ENCODE measurements at places on chromosomes 7 and 10.

DNA sequence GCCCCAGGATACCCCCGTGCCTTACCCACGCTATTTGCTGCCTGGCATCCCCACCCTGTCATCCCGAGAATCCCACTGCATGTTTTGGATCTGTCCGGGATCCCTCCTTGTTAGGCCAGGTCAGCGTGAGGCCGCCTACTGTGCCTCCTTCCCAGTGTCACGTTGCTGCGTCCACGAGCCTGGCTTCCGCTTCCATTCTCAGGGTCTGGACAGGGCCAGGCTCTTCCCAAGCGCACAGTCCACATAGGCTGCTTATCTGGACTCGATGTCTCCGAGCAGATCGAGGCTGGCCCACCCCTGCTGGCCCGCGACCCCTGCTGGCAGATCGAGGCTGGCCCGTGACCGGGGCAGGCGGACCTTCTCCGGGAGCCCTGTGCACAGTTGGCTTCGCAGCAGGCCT is 27.1 kb downstream of the FOXK1 start:
- DNase-seq = no peak

GRCh38 chr10:18606051-18606695 is 45.2 kb downstream of the NSUN6 start:
- no peak for DNase-seq

GRCh38 chr10:30088178-30088577 is 28.8 kb upstream of the JCAD start:
- no peak for DNase-seq

DNA sequence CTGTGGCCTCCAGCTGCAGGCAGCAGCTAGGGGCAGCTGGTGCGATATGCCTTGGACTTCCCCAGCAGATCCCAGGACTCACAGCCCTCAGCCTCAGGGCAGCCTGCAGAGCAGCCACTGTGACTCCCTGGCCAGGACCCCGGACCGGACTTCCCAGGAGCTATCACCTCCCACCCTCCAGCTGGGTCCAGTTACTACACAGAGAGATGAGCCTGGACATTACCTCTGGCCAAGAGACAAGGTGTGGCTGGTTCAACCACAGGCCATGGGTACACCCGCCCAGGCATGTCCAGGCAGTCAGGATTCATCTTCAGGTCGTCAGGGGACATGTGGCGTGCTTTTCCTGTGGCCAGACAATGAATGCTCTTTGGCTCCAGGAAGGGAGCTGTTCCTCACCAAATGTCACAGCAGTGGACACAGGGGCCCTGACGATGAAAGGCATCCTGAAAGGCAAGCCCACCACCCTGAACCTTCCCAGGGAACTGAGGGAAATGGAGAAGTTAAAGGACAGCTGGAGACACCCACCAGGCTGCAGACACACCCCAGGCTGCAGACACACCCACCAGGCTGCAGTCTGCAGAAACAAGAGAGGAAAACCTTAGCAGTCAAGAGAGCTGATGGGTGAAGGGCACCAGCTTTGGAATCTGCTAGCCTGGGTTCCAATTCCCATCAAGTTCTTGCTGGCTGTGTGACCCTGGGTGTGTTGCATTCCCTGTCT is 25.8 kb upstream of the NANOS1 start:
- no peak for DNase-seq

DNA sequence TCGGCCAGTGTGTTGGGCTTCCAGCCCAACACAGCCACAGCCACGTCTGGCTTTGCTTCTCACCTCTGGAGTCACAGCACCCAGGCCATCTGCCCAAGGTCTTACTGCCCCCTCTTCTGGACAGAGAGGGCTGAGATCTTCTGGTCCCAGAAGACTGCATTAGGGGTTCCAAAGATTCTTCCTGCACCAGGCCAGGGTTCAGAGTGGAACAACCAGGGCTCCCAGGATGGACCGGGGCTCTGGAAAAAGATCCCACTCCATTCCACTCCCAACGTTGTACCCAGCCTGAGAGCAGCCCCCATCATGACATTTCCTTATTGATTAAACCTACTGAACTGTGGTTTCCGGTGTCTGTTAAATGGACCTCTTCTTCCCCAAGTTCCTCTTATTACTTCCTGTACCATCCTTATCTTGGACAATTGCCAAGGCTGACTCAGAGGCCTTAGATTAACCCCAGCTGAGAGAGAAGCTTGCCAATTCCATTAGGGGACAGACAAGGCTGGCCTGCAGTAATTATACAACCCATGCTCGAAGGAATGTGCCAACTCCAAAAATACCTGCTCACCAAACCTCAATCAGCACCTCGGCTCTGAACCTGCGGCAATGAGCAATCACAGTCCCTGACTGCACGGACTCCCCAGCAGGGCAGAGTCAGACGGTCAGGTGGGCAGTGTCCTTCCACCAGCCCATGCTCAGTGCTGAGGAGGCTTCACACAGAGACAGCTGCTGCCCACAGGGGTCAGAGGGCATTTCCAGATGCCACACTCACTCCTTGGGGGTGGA is 47.9 kb upstream of the NPFFR1 start:
- DNase-seq = peak; percentile 88

GRCh38 chr10:47107007-47107747 is 192.8 kb upstream of the GDF10 start:
- no peak for DNase-seq

GRCh38 chr7:45863715-45864114 is 9.2 kb downstream of the CCDC201 start:
- no peak for DNase-seq

DNA sequence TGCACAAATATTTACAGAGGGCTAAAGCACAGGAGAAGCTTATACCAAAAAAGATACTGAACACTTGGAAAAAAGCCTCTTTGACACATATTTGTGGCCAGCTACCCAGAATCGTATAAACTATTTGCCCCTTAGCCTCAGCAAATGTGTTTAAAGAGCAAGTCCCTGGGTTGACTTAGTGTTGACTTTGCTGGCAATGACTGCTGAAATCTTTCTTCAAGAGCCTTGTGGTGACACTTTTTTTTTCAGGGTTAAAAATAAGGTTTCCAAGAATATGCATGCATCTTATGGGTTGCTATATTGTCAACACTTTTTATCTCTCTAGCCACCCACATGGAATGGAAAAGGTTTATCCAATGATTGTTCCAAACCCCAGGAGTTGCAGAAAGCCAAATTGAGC is 14.9 kb upstream of the PLEKHS1 start:
- no peak for DNase-seq

- DNase-seq = no peak
These were observed 85.2 kb upstream of the DNAAF5 start for GRCh38 chr7:641269-641671.

GRCh38 chr10:77501846-77502261 is 135.8 kb downstream of the KCNMA1 start:
- no peak for DNase-seq

GRCh38 chr7:14787551-14787950 is 115.0 kb downstream of the DGKB start:
- DNase-seq = no peak

GRCh38 chr10:116274064-116274904 is 1.3 kb upstream of the GFRA1 start:
- no peak for DNase-seq

DNA sequence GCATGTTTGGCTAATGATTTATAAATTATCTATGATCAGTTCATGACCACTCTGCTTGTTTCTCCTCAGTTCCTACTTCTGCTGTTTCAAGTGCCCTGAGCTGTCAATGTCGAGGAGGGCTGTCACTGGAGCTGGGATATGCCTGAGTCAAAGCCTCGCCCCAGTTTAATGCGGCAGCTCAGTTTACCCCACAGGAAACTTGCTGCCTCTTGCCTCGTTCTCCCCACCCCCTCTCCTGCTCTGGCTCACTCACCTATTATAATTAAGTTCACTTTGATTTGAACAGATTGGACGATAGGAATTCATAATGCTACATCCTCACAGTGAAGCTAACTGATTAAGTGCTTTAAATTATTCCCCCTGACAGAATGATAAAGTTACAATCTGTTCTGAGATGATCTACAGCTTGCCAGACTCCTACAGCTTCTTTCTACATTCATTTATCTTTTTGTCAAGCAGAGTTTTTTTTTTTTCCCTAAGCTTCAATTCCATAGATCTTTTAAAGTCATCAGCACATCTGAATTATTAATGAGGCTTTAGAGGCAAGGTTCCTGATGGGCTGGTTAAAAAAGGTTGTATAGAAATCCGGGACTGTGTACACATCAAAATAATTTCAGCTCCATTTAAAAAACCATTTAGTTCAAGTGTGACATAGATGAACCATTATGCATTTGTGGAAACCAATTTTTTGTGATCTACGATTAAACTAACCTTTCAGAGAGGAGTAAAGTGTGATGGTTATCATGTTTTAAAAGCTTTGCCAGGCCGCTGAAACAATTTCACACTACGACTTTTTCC is 758.3 kb downstream of the KCNMA1 start:
- DNase-seq = no peak

DNA sequence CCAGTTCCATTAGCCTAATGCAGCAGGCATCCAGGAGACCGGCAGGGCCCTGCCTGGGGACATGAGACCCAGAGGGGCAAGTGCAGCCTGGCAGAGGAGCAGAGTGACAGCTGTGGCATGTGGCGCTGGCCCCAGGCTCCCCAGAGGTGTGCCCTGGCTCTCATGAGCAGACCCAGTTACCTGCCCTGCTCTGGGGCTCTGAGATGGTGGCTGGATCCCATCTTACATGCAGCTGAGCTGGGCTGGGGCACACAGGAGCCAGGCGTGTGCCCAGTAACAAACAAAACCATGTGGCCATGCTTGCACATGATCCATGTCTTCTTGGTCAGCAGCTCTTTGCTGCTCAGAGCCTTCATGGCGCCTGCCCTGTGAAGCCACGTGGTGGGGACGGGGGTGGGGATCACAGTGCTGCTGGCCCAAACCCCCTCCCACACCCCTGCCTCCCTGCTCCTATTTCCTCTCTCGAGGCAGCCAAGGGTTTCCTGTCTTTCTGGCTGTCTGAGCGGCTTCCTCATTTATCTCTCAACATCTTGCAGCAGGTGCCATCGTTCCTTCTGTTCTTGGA is 40.3 kb upstream of the GTF2I start:
- no peak for DNase-seq

DNA sequence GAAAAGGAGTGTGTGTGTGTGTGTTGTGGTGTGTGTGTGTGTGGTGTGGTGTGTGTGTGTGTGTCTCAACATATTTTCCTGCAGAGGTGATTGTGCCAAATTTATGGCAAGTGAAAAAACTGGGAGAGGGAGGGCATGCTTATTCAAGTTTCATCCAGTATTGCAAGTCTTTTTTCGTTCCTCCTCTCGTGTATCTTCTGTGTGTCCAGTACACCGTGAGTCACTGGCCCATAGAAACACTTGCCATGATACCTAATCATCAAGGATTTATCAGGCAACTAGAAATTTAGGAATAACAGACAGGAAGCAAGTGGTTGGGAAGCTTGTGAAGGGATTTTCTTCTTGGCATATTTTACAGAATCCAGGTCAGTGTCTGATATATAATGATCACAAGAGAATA is 820.5 kb downstream of the GATA3 start:
- no peak for DNase-seq

- no peak for DNase-seq
These were observed 277.6 kb downstream of the KCNMA1 start for GRCh38 chr10:77359950-77360520.

- DNase-seq = no peak
These were observed 118.6 kb upstream of the BTBD16 start for GRCh38 chr10:122152544-122152943.
